ENCODE measurements at places on chromosomes 1 and 21. TPM values are rescaled to one million over a fixed set of nuclear protein-coding genes. Genes with fewer than 3 reads are reported as not detected.

GRCh38 chr1:156648951-156649350, 7.0 kb downstream of the BCAN start:
- peak; percentile 36 for DNase-seq

- no peak for DNase-seq
Observed at GRCh38 chr21:43940329-43941050, 71.6 kb upstream of the TRAPPC10 start.

DNA sequence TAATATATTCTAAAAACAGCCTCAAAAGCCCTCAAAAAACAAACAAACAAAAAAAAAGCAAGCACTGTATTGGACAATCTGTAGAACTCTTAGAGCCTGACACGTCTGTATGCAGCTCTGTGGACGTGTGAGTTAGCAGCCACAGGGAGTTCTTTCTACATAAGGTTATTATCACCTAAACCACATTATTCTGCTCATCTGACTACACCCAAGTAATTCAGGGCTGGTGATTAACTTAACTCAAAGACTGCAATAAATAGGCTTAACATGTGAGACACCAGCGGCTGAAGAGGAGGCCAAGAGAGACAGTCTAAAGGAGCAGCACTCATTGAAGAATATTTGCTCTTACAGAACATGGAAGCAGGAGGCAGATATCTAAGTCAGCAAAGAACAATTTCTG, 316.0 kb downstream of the VAV3 start:
- no peak for DNase-seq

DNA sequence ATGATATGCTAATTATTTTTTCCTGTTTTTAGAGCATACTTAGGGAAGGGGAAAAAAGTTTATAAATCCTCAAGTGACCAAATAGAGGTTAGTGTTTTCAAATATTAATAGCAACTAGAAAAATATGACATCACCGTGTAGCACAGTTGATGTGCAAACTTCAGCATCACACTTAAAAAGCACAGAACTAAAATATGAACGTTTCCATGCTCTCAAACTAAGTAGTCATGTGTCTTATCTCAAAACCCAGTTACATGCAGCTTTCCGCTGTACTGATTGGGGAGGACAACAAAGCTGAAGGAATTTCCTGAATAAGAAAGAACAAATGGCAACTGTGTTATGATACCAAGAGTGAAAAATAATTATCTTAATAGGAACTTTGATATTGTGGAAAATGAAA, 903.7 kb downstream of the ADGRL2 start:
- no peak for DNase-seq

DNA sequence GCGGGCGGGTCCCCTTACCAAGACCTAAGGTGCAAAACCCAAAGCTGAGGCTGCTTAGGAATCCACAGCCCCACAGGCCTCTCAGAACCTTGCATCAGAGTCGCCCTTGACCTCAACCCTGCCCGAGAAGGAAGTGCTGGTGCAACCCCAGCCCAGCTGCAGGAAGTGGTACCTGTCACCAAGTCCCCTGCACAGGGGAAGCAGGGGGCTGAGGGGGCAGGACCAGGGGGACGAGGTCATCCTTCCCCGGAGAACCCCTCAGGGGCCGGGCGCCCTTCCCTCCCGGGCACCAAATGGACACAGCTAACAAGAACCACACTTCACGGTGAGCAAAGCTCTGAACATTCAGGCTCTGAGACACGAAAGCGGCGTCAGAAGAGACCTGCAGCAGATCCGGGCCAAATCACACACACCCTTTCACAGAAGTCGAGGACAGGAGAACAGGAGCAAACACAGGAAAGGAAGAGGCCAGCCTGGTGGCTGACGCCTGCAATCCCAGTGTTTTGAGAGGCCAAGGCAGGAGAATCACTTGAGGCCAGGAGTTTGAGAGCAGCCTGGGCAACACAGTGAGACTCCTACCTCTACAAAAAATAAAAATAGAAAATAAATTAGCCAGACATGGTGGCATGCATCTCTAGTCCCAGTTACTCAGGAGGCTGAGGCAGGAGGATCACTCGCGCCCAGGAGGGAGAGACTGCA, 6.4 kb downstream of the ITGB2 start:
- peak; percentile 57 for DNase-seq

DNA sequence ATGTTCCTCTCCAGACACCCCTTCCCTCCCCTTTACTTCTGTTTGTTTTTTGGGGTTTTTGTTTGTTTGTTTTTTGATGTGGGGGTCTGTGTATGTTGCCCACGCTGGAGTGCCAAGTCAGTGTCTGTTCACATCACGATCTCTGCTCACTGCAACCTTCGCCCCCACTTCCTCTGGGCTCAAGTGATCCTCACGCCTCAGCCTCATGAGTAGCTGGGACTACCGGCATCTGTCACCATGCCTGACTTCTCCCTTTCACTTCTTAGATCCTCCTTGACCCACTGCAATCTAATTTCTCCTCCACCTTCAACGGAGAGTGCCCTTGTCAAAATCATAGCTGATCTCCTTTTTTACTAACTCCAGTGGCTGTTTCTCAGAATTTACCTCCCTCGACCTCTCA, 100.7 kb upstream of the KIF26B start:
- DNase-seq: no peak

GRCh38 chr1:98398649-98399048, 262.9 kb upstream of the SNX7 start:
- DNase-seq: no peak

DNA sequence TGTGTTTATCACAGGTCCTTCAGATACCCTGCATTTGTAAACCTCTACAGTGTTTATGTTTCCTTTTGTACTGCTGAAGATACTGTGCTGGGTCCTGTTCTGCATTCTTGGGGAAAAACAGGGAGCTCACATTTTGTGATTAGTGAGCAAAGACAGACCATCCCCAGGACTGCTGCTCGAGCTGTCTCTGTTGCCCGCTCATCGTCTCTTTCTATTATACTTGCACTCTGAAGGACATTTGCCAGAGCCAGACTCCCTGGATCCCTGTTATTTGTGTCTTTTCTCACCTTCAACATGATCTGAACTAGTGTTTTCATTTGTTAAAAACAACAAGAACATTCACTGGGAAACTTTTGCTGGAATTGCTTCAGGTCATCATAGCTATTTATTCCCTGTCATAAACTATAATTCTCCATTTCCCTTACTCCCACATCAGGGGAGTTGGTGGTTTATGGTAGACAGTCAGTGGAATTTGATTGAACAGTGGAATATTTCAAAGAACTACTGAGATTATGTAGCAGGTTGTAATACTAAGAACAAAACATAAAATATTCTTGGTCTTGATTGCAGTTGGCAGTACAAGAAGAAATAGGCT, 53.0 kb downstream of the PRRX1 start:
- no peak for DNase-seq

DNA sequence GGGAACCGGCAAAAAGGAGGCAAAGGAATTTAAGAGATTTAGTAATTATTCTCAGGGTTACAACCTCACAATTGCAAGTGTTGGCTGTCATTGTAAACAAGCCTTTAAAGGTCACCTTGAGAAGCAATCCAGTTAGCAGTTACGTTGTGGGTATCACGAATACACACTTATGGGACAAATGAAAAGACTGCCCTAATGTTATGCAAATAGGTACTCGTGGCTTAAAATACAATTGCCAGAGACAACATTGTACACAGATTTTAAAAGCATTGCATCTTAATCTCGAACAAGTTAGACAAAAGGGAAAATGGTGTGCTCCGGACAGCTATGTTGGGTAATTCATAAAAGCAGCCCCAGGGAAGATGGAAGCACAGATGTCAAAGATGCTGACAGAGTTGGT, 120.5 kb upstream of the ZC3H12A start:
- DNase-seq: no peak

Gene TIE1
- 47.7 TPM for total RNA-seq

Gene NR1I3
- not detected for total RNA-seq

Gene KCNA2
- total RNA-seq: not detected

Gene HTR1D
- total RNA-seq: not detected

All from hematopoietic multipotent progenitor cell (in vitro differentiated cells).